ENCODE measurements at places on chromosomes 4 and X. TPM values are rescaled to one million over a fixed set of nuclear protein-coding genes. Genes with fewer than 3 reads are reported as not detected.

DNA sequence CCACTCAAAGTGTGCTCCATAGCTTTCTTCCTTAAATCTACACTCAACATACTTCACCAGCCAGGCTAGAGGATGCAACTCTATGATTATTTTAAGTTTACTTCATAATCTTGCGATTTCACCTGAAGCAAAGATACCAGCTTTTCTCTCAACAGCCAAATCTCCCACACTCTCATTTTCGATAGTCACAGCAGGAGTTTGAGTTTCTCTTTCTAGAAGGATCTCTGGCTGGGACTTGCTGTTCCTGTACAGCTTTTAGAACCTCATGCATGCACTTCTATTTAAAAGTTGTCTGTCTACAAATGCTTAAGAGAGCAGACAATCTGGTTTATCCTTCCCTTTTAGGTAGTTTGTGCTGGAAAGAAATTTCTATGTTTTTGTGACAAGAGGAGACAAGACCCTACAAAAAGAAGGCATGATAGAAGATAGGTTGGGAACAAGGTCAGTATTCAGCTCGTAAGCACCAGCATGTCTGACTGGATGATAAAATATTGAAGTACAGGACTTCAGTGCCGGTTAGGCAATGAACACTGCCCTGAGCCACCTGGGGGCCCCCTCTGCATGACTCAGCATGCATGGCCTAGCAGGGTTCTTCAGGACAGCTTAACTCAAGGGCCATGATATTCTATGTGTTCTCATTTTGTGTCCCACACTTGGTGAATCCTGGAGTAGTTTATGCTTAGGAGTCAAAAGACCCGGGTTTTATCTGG, 65.6 kb downstream of the ATXN3L start:
- DNase-seq: no peak

- no peak for DNase-seq
Measured at GRCh38 chrX:128848374-128848773, 674.9 kb downstream of the SMARCA1 start.

DNA sequence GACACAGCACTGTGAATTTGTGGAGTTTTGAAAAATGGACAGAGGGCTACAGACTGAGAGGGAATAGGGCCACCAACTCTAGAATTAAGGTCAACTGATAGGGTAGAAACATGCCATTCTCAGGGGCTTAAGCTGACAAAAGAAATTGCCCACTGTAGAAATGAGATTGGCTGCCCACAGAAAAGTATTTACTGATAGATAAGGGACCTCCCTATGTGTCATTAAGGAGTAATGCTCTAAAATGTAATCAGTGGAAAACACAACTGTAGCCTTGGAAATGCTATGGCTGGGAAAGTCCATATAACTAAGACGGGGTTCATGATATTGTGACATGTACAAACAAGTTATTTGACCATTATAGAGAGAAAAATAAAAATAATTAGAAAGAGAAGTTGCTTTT, 4.6 kb downstream of the RTL9 start:
- DNase-seq: no peak

GRCh38 chrX:1493877-1494510, 41.3 kb upstream of the ASMTL start:
- no peak for DNase-seq

DNA sequence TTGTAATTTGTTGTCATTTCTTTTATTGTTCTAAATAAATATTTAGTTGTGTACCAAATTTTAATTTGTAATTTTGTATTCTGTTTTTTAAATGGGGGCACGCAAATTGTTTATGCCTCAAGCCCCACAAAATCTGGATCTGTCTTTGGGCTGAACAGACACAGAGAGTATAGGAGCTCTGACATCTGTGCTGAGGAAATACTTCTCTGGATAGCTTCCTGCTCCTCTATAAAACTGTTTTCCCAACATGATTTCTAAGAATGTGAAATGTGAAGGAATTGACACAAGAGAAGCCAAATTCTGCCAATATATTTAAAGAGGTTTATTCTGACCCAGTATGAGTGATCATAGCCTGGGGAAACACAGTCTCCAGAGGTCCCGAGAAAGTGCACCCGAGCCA, 93.0 kb downstream of the IL13RA2 start:
- DNase-seq: no peak

- no peak for DNase-seq
Measured at GRCh38 chr4:98318521-98318920, 57.3 kb downstream of the RAP1GDS1 start.

DNA sequence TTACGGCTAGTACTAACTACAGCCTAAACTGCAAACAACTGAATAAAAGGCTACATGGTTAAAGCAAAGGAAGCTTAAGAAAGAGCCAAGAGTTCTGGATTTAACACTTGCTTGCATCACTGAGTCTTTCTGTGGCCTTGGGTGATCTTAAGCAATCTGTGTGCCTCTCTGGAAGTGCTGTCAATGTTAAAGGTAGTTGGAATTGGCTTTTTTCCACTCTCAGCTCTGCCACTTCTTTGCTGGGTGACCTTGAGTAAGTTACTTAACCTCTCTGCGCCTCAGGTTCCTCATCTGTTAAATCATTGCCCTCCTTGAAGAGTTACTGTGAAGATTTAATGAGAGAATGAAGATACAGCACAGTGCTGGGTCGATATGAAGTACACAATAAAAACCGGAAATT, 15.7 kb downstream of the SLC2A9 start:
- DNase-seq: no peak

GRCh38 chr4:174709526-174709925, 119.5 kb downstream of the GLRA3 start:
- DNase-seq: no peak

The NSG1 gene
- 4.9 TPM for polyA plus RNA-seq

Data from left kidney (tissue), 8 donors.